ENCODE measurements at places on chromosomes 1 and 21.

- DNase-seq, result no peak
Measured at GRCh38 chr1:224212618-224213061, 29.6 kb downstream of the DEGS1 start.

DNA sequence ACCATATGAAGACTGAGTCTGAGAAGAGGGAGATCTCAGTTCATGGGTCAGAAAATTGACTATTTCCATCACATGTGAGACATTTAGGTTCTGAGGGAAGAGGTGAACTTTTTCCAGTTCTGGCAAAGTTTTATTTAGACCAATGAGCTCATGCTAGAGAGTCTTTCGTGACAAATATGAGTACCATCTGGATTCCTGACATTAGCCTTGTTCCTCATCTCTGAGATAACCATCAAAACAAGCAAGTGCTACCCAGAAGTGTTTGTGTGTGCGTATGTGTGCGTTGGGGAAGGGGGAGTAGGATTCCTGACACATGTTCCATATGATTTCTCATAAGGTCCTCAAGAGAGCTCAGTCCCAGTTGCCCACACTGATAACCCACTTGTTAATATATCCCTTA lies 120.6 kb downstream of the FASLG start:
- no peak for DNase-seq

DNA sequence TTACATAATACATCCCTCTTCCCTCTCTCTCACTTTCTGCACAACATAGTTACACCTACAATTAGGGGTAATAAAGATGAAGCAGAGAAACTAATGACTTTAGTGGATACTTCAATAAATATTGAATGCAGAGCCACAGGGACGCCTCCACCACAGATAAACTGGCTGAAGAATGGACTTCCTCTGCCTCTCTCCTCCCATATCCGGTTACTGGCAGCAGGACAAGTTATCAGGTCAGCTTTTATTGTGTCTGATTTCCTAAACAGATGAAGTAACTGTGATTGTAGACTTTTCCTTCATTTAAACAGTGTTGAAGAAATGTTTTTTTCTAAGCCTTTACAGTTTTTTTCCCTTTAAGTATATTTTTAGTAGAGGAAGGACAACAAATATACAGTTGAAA lies 281.6 kb downstream of the TPR start:
- DNase-seq, result no peak

- DNase-seq, result no peak
Measured at GRCh38 chr1:187721216-187721615, 892.5 kb downstream of the PLA2G4A start.

GRCh38 chr21:31203431-31204054 lies 140.5 kb downstream of the TIAM1 start:
- no peak for DNase-seq

DNA sequence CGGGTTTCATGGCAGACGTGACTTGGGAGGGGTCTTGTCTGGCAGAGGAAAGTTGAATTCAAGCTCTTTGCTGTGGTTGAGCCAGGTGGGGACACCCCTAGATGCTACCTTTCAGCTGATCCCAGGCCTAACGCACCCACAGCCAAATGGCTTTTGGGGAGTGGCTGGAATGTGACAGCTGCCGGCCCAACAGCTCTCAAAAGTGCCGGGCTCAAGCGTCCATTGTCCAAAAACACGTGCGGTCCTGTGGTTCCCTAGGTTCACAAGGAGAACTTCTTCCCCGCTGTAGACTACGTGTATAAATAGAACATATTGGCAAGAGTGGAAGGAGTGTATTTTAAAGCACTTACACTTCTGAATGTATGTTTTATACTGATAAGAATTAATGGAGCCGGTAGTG lies 87.1 kb upstream of the ARHGEF16 start:
- DNase-seq, result no peak

DNA sequence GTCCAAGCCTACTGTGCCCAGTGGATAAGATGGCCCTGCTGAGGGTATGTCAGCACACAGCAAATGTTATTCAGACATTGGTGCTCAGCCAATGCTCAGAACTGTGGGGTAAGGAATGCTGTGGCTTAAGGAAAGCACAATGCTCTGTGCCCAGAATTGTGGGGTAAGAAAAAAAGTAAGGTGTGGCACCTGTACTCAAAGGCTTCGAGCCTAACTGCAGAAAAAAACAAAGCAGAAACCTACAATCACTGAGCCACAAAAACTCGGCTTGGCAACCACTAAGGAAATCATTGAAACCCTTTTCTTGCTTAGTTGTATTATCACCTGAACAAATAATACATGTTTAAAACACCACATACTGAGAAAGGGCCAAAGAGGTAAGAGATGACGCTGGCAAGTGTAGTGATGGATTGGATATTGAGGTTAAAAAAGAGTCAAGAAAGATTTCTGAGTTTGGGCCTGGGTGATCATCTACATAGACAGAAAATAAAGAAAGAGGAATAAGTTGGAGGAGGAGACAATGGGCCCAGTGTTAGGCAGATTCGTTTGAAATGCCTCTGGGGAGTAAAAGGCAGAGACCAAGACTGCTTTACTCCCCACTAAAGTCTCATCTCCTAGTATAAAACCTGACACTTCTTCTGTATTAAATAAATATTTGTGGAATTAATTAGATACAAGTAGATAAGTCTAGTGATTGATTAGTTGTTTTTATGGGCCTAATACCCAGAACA lies 25.9 kb upstream of the ATP1A1 start:
- peak; percentile 42 for DNase-seq

DNA sequence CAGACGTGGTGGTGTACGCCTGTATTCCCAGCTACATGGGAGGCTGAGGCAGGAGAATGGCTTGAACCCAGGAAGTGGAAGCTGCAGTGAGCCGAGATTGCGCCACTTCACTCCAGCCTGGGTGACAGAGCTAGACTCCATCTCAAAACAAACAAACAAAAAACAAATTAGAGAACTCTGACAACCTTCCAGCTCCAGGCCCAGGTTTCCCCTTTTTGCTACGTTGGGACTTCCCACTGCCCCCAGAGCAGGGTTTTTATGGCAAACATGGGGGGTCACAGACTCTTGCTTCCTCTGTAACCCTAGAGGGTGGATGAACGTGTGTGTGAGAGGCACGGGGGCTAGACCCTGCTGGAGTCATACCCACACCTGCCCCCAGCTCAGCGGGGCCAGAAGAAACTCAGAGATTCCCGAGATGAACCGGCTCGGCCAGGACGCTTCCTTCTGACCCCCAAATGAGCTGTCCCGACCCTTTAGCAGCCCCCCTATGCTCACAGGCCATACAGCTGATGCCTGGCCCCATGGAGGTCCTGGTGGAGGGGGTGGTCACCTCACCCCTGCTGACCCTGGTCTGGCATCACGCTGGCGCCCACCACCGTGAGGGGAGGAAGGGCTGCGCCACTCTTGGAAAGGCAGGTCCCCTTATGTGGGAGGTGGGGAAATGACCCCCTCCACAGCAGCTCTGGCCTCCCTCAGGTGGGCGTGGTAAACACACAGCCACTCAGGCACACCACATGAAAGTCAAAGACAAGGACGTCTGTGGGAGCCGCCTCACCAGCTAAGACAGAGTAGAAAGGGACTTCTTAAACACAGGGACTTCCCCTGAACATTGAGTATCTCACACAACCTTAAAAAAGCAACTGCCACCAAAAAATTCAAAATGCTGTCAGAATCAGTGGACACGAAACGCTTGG lies 7.1 kb downstream of the GPR157 start:
- peak; percentile 44 for DNase-seq

Data from CD4-positive, alpha-beta T cell treated with Interleukin-6 at 100 ng/mL for 8 hours (primary cell).